Breast epithelium (tissue), 4 donors: ENCODE measurements at places on chromosomes 2 and 18.
A peak's percentile ranks its signal among the peaks of the same experiment; 100 is the strongest.

GRCh38 chr2:46034535-46034934, 262.7 kb upstream of the EPAS1 start:
- no peak for DNase-seq

DNA sequence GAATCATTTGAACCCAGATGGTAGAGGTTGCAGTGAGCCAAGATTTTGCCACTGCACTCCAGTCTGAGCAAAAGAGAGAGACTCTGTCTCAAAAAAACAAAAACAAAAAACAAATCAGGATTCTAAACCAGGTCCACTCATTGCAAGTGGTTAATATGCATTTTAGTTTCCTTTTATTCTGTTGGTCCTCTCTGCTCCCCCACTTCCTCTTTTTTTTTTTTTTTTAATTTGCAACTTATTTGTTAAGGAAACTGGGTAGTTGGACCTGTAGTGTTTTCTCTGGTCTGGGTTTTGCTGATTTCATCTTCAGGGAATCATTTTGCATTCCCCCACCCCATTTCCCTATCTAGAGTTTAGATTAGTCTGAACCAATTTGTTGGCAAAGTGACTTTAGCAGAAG, 14.0 kb downstream of the FER1L5 start:
- no peak for DNase-seq

GRCh38 chr2:48235076-48235475, 294.9 kb upstream of the STON1 start:
- DNase-seq = no peak

- peak; percentile 32 for DNase-seq
Observed at GRCh38 chr18:45255197-45255890, 359.9 kb upstream of the SLC14A2 start.

GRCh38 chr2:189621781-189622180, 39.5 kb upstream of the ASNSD1 start:
- no peak for DNase-seq

DNA sequence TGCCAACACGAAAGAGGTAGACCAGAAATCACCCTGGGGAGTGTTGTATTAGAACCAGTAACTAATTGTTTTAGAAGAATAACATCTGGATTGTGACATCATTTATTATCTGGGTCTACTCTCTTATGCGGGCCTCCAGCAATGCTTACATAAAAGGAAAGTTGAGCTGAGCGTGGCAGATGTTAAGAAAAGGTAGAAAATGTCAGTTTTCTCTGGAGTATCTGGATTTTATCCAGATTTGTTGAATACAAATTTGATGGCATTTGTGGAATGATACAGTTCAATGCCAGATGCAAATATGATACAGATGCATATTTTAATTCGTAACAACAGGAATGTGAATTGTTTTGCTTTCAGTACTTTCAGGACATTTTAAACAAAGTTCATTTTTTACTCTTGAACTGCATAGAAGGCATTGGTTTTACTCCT, 90.3 kb downstream of the PRPF40A start:
- no peak for DNase-seq

- no peak for DNase-seq
Observed at GRCh38 chr18:78073275-78073674, 823.6 kb downstream of the GALR1 start.

DNA sequence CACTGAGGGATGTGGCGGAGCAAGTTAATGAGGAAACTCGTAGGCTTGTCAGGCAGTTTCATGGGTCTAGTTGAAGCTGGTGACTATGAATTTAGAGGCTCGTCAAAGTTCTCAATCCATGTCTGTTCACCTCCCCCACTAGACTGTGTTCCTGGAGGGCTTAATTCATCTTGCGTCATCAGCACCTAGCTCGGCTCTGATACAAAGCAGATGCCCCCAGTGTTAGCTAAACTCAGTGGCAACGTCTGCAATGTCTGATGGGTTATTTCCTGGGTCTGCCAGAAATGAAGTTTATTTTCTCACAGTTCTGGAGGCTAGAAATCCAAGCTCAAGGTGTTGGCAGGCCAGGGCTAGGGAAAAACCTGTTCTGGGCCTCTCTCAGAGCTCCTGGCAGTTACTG, 140.6 kb downstream of the PID1 start:
- no peak for DNase-seq

DNA sequence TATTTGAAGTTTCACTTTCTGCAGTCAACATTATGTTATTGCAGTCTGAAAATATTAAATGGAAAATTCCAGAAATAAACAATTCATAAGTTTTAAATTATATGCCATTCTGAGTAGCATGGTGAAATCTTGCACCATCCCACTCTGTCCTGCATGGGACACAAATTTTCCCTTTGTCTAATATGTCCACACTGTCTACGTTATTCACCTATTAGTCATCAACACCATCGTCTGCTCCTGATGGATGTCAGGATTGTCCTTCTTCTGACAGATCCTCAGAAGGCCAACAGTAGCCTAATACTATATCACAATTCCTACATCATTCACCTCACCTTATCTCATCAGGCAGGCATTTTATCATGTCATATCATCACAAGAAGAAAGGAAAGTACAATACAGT, 163.1 kb downstream of the TXNL1 start:
- no peak for DNase-seq

DNA sequence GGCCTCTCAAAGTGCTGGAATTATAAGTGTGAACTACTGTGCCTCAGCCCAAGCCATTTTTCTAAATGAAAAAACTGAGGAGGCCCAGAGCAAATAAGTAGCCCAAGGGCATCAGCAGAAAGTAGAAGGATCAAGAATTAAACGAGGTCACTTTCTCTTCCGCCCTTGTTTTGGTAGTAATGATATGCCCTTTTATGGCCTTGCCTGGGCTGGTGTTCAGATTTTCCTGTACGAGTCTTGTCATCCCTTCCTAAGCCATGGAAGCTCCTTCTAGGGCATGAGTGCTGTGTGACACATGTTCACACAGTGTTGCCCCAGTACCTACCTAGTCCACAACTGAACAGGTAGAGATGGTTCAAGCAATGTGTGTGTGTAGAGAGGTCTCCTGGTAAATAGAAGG, 6.6 kb downstream of the HPCAL1 start:
- no peak for DNase-seq

DNA sequence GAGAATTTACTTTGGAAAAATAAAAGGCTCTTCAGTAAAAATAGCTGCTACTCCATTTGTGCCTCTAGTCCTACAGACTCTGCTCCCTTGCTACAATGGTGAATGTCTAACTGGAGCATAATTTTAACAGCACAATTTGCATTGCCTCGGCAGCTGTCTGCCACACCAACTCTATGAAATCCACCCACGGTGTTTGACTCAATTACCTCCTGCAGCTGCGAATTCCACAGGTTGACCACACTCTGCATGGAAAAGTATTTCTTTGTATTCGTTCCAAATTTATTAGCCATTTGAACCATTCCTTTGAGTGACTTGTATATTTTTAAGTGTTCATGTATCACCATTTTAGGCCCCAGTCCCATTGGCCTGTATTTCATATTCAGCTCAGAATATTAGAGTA, 182.1 kb upstream of the CCDC68 start:
- DNase-seq = no peak

- DNase-seq = no peak
Observed at GRCh38 chr18:70149616-70150301, 55.7 kb downstream of the RTTN start.

GRCh38 chr2:240481720-240482119, 46.3 kb downstream of the GPC1 start:
- DNase-seq = no peak

DNA sequence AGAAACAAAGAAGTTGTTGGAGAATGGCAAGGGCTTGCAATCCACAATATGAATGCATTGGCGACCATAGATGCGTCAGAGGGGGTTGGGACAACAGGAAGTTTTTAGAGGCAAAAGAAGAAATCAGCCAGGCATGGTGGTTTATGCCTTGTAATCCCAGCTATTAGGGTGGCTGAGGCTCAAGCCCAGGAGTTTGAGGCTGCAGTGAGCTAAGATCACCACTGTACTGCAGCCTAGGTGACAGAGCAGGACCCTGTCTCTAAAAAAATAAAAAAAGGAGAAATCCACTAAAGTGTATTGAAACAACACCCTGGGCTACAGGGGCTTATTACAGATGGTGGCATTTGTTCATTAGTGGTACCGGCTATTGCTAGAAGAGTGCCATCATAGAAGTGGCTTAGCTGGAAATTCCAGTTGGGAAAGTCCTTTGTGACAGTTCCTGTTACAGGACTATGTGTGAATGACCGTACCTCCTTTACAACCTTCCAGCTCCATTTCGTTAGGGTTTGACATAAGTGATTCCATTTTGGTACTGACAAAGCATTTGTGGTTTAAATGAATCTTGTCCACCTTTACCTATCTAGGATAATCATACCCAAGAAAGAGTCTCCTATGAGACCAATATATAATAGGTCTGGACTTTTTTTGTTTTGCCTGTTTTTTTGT, 10.7 kb upstream of the WDSUB1 start:
- no peak for DNase-seq

DNA sequence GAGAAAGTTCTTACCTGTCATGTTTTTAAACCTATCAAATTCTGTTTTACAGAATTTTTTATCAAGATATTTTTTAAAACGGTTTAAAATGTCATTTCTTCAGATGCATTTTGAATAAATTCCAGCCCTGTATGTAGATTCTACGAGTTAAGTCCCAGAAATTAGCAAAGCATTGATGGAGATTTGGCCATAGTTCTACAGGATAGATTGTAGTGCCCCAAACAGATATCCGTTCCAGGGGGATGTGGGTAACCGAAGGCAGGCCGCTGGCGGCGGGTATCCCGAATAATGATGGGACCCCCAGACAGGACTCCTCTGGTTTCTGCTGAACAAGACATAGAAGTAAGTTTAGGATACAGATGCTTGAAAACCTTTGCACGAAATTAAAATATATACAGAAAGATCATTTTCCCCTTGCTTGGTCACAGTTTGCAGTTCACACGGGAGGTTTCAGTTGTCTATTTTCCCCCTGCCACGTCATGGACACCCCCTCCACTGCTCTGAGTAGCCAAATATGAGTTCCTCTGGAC, 755 bp downstream of the NOL4 start:
- DNase-seq = no peak

DNA sequence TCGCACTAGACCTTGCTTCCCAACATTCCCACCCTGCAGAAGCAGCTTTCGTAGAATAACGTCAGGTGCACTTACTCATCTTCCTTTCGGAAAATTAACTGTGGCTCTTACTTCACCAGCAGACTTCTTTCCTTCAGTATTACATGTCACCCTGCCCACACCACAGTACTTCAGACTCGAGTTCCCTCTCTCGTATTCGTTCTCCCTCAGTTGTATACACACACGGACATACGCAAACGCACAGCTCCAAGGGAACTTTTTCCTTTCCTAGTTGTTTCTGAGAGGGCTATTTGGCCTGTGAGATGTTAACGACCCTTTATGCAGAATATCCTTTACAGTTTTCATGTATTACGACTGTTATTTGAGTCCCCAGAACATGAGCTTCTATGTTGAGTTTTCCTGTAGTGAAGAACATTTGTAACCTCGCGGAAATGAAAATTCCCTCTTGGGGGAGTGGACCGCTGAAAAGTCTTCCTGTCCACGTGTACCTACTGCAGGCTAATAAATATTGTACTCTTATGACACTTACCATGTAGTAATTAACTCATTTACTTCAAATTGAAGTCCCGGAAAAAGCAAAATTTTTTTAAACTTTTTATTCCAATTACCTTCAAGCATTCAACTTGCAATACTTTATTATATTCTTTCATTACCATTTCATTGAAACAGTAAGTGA, 908 bp downstream of the ERLEC1 start:
- DNase-seq = no peak

DNA sequence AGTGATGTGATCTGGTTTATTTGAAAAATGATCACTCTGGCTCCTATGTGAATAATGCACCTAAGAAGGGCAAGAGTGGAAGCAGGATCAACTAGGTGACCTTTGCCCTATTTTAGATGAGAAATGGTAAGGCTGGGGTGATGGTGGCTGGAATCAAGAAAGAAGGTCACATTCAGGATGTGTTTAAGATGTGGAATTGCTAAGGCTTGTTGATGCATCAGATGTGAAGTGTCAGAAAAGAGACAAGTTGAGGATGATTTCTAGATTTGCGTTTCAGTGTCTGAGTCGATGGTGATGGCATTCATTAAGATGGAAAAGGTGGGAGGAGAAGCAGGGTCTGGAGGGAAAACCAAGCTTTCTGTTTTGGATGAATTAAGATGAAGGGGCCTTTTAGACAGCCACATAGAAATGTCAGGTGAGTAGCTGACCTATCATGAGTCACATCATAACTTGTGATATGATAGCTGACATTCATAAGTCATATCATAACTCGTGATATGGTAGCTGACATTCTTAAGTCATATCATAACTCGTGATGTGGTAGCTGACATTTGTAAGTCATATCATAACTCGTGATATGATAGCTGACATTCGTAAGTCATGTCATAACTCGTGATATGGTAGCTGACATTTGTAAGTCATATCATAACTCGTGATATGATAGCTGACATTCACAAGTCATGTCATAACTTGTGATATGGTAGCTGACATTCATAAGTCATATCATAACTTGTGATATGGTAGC, 101.2 kb upstream of the SEC11C start:
- DNase-seq = no peak

DNA sequence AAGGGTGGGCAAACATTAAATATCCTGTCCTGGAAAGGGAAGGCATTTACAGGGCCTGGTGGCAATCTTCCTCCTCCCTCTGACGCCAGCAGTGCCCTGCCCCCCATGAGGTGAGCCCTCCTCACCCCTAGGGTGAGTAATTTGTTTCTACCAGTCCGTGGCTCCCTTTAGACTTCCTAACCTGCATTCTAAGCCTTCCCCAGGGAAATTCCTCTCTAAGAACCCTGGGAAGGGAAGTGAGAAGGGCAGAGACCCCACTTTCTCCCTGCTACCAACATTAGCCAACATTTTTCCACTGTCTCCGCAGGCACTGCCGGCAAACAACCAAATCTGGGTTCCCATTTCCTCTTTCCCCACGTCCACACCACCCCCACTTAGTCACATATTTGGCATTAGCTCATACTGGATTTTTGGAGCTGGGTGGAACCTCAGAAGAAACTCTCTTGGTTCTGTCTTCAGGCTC, 69.3 kb downstream of the NRP2 start:
- DNase-seq = no peak

DNA sequence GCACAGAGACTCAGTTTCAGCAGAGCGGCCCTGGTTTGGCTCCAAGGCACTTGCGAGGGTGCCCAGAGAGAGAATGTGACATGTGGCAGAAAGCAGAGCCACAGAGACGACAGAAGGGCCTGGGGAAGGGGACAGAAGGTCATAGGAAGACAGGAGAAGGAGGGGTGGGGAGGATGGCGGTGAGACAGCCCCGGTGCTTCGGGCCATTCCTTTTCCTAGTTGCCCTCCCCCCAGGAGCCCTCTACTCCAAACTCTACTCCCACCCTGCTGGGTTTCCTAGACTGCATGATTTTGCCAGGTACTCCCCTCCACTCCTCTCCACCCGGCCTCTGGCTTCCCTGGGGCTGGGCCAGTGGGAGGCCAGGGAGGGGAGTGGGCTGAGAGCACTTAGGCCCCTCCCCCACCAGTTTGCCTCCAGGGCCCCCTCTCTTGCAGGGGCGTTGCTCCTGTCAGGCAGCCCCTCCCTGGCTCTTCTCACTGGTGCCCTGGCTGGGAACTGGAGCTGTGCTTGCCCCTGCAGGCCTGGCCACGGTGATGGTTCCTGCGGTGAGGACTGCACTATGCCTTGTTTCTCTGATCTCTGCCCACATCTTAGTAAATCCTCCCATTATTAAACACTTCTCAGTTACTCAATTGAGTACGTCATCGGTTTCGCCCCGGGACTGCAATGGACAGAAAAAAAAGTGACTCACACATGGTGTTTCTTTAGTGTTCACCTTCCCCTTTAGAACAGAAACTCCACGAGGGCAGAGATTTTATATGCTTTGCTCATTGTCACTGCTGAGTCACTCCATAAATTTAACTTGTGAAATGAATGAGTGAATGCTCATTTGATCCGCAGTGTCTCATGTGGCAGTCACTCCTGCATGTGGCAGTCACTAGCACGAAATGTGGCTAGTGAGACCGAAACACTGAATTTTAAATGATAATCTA, 58.7 kb upstream of the SP3 start:
- no peak for DNase-seq
